NCI-H1436 treated with DMSO at 0.1 percent for 48 hours (cell line): ENCODE measurements at places on chromosomes 3 and 15.

- DNase-seq, result no peak
Observed at GRCh38 chr15:68389936-68390817, 41.8 kb downstream of the ITGA11 start.

DNA sequence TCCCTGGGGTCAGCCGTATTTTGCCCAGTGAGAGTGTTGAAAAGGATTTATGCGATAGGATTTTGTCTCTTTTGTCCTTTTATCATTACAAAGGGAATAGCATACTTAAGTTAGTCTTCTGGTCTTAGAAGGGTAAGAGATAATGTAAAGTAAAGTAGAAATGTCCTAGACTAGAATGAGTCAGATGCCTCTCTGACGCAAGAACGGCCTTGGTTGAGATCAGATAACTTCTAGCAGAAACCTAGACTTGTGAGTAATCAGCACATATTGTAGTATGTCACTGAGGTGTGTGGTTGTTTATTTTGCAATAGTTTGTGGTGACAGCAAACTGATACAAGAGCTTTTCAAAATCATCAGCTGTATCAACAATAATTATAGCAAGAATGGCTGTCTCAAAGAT is 866.1 kb downstream of the NSUN3 start:
- no peak for DNase-seq

DNA sequence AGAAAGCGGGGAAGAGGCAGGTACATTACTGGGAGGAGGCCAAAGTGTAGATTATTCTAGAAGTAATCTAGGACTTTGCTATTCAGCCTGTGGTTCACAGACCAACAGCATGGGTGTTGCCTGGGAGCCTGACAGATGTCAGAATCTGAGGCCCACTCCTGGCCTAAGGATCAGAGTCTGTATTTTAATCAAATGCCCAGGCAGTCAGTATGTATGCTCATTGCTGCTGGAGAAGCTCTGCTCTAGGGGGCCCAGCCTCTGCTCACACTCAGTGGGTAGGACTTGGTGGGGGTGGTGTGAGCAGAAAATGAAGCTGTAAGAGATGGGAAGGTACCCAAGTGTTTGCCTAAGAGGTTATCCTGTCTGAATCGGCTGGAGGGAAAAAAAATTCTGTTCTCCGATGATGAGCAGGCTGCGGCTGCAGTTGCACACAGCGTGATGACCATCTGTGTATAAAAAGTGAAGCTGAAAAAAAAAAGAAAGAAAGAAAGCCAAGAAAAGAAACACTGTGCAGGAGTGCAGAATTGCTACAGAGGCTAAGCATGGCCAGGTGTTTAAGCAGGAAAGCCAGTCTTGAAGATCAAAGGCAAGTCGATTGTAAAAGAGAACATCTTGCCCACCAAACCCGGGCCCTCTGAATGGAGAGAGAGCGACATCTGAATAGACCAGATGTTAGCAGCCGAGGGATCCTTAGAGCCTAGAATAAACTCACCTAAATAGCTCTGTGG is 65.2 kb downstream of the EIF4E3 start:
- no peak for DNase-seq

DNA sequence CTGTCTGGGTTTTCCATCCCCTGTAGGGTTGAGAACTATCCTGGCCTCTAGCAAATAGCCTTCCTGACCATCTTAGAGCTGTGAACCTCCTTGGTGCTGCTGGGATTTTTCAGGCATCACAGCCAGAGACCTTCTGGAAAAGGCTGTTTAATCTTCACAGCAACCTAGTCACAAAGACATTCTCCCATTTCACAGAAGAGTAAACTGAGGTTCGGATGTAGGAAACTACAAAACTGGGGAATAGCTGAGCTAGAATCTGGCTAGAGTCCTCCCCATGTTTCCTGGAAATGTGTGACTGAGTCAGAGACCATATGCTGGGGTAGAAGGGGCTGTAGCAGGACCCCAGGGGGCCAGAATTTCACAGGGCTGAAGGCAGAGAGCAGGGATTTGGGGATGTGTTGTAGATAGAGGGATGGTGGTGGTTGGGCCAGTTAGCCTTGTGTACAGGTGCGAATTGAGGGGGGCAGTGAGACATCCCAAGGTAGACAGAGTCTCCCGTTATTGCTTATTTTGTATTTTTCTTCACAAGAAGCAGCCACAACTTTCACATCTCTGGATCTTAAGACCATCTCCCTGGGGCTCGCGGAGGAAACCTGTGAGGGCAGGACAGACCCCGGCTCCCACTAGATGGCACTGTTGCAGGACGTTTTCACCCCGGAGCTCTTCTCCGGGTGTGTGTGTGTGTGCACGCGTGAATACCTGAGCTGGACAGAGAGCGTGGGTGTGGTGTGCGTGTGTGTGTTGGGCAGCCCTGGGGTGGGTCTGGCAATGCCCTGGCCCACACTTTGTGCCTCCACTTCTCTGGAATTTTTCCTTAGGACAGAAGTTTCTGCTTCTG is 66.9 kb upstream of the PRR23C start:
- DNase-seq, result no peak

DNA sequence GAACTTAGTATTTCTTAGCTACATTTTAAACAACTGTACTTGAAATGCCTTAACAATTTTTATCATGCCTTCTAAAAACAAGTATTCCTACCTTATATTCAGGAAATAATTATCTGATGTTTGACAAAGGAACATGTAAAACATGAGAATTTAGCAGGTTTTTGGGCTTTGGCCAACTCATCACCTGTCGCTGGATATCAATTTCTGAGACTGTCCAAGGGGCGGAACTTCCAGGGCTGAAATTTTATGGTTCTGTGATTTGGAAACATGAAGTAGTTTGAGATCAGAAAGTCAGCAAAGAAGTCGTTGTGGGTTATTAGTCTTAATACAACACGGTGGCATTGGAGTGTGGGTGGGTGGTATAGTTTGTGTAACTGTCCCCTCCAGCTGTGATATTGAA is 282.2 kb upstream of the LRRN1 start:
- no peak for DNase-seq

DNA sequence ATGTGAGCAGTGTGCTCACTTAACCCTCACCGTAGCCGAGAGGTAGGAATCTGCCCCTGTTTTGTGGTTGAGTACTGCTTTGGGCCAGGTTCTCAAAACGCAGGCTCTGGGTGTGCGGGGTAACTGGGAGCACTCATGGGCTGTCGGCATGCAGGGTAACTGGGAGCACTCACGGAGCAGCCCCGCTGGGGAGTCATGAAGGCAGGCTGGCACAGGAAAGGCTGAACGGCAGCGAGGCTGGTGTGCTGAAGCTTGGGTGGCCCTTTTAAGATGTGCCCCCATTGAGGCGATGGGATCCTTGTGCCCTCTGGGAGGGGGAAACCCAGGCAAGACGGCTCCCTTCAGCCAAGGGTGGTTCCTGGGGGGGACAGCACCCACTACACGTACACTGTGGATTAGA is 44.6 kb upstream of the VPS8 start:
- no peak for DNase-seq

DNA sequence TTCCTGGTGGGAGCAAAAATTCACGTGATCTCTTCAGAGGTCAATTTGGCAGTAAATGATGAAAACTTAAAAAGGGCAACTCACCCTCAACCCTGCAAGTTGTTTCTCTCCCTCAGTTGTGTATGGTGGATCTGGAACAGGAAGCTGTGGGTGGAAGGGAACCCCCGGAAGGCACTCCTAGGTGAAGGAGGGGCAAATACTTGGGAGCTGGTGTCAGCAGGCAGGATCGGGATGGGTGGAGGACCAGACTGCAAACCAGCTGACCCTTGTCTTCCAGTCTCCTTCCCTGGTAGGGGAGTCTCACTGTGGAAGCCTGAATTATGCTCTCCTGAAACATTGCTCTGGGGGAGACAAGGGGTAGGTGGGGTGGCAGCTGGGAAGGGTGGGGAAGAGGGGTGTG is 33.5 kb downstream of the PRR23E start:
- no peak for DNase-seq

DNA sequence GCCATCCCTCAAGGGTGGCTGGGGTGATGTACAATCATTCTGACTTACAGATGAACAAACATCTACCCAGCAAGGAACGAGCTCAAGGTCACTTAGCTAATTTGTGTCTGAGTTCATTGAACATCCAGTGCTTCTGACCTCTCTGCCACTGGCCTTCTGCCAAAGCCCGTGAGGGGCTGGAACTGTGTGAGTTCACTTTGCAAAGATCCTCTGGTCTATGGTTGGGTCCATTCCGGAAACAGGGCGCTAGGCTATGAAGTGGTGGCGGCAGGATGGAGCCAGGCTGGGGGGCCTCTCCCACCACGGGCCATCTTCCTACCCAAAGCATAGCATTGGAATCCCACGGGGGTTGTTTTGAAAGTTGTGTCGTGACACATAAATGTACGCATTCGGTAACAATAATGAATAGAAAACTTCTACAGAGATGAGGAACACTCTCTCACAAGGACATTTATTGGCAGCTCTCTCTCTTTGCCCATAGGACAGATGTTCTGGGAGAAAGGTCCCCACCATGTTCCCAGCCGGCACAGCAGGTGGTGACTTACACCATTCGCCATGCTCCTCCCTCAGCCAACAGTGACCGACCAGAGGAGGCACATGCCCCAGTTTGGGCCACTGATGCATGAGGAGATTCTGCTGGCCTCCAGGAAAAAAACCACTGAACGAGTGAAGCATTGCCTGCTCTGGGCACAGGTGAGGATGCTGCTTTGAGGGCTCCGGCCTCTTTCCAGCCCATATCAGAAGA is 214.7 kb upstream of the CHRNA7 start:
- DNase-seq, result no peak

DNA sequence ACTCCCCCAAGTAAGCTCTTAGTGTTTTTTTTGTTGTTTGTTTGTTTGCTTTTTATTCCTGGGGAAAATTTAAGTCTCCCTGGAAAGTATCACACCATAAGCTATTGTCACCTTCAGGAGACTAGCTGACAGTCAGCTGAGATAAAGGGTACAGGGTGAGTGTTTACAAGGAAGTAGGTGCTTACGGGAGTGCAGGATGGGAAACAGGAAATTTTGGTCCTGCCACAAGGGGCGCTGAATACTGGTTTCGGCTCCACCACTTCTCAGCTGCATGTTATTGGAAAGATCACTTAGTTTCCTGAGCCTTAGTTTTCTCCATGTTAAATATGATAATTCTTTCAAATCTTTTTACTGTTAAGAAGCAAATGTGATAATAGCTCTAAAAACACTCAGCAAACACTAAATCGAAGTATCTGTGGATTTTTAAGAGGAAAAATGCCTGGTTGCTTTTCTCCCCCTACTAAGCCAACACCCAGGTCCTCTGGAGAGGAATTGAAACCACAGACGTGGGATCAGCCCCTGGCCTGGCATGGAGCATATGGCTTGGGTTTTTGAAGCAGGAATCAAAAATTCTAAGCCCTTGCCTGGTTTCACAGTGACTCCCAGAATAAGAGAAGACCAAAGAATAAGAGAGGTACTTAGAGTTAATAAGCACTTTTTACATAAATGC is 90.7 kb downstream of the SCN11A start:
- peak; percentile 1 for DNase-seq

DNA sequence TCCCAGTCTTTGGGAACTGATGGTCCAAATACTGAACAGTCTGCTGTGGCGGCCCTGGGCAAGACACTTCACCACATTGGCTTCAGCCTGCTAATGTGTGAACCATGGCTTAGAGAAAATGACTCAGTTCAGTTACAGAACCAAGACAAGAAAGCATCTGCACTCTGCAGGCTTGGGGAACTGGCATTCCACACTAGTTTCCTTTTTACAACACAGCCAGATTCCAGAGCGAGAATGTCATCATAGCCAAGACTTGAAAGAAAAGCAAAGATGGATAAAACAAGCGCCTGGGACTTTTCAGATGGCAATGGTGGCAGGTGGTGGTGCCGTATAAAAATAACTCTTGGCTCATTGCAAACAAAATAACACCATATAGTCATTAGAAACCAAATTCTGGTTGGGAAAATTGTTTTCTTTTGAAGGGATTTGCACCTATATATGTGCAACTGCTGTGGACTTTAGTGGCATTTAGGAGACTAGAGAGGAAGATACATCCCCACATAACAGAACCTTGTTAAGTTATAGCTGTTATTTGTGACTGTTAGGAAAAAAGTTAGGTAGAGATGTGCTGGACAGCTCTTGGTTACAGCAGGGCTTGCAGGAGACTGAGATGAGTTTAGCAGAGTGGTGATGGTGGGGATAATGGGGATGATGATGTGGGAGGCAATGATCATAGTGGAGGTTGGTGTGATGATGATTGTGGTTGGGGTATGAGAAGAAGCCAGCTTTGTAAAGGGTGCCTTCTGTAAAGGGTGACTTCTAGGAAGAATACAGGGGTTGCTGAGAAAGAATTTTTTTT is 273.6 kb downstream of the THRB start:
- DNase-seq, result no peak

DNA sequence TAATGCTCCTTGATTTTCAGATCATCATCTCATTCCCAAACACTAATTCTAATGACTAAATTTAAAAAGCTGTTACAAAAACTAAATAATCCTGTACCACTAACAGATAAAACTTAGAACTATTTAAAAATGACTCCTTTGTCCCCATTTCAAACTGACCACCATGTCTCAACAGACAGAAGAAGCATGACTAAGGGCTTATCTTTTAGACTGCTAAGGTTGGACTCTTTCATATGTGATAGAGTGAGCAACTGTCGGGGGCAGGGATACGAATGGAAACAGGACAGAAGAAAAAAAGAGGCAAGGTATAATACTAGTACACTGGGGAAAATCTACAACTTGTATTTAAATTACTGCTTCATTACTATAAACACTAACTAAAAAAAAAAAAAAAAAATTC is 23.3 kb downstream of the SNX4 start:
- DNase-seq, result no peak

- DNase-seq, result no peak
Observed at GRCh38 chr15:45378149-45378912, at the start of gene GATM. TSS of gene GATM (minus strand) at chr15:45378544. CDS start at chr15:45378453, 91 bp downstream.

DNA sequence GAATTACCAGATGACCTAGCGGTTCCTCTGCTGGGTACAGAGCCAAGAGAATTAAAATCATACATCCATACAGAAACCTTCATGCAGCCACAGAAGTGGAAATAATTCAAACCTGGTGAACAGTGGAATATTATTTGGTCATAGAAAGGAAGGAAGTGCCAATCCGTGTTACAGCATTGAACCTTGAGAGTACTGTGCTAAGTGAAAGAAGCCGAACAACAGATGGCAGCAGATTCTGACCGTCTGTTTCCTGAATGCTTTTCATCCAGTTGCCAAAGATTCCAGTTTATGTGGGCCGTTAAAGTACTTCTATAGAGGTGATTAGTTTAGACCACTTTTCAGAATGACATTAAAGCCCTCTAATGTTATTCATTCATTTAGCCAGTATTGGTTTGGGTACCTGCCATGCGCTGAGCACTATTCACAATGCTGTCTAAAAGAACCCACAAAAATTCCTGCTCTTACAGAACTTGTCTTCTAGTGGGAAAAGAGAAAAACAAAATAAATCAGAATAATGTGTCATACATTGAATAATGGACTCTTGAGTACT is 45.8 kb upstream of the SENP5 start:
- no peak for DNase-seq

DNA sequence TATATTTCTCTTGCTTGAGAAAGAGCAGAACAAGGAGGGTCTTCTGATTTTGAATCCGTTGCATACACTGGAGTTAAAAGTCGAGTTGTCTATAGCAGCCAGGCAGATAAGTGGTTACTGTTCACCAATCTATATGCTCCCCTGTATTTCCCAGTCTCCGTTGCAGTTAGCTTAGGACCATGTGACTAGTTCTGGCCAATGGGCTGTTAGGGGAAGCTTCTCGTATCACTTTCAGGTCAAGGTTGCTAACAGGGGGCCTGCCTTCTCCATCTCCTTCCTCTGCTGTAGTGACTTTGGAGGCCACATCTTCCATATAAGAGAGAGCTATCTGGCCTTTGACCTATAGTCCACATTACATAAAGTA is 188.5 kb upstream of the KBTBD8 start:
- DNase-seq, result no peak
